Karpas-422 (cell line): ENCODE measurements at places on chromosomes 7 and 10.

GRCh38 chr7:39291628-39292410, 274.4 kb upstream of the YAE1 start:
- DNase-seq, result no peak

- DNase-seq, result no peak
Measured at GRCh38 chr10:30562787-30563186, 66.8 kb downstream of the LYZL2 start.

DNA sequence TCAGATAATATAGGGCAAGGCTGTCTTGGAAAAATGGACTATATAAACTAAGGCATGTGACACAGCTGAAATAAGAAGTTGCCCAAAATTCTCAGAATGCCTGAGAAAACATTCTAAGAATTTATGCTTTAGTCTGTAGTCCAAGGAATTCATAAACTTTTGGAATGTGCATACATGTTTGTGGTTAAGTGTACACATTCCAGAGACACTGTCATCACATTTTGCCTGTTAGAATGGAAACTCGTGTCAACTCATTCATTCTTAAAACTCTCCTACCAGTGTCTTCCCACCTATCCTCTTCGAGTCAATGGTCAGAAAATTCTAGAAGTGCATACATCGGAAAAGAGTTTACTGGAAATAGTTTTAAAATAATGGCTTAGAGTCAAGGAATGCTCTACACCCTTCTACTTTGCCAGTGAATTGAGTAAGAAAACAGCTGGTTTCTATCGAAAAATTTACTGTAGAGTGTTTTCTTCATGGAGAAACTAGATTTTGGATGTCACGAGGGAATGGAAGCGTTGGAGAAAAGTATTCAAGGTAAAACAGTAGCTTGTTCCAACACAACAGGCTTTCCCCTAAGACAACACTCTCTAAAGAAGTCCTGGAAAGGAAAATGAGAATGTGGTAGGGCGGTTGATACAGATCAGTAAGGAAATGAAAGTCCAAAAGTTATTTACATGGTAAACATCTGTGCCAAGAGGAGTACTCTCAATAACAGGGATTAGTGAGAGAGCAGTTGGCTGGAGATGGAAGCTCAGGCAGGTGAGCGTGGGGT, 1177.6 kb upstream of the C7orf33 start:
- DNase-seq, result no peak

DNA sequence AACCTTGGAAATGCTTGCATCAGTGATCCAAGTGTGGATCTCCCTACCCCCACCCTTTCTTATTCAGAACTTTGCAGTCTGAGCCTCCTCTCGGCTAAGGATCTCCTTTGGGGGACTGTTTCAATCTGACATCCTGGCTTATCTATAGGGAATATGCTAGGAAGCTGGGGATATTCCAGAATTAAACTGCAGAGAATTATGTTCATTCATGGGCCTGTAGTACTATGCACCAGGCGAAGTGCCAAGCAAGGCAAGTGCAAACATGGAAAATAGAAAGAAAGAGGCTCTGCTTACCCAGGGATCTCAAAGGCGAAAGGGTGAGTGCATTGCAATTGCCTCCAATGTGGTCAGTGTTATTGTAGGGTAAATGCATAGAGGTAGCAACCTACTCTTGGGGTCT, 96.5 kb downstream of the CACNB2 start:
- no peak for DNase-seq

DNA sequence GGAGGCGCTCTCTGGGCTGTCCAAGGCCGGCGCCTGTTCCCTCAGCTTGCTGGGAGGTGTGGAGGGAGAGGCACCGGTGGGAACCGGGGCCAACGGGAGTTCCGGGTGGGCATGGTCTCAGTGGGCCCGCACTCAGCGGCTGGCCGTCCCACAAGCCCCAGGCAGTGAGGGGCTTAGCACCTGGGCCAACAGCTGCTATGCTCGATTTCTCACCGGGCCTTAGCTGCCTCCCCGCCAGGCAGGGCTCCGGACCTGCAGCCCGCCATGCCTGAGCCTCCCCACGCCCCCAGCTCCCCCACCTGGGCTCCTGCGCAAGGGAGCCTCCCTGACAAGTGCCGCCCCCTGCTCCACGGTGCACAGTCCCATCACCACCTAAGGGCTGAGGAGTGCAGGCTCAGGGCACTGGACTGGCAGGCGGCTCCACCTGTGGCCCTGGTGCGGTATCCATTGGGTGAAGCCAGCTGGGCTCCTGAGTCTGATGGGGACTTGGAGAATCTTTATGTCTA, 276.5 kb downstream of the SH2D4B start:
- no peak for DNase-seq

GRCh38 chr7:90251304-90251635, 6.3 kb downstream of the CFAP69 start:
- DNase-seq, result no peak

- no peak for DNase-seq
Measured at GRCh38 chr7:151885202-151885580, 8.3 kb upstream of the PRKAG2 start.

- no peak for DNase-seq
Measured at GRCh38 chr7:80908360-80908797, 10.5 kb downstream of the SEMA3C start.

DNA sequence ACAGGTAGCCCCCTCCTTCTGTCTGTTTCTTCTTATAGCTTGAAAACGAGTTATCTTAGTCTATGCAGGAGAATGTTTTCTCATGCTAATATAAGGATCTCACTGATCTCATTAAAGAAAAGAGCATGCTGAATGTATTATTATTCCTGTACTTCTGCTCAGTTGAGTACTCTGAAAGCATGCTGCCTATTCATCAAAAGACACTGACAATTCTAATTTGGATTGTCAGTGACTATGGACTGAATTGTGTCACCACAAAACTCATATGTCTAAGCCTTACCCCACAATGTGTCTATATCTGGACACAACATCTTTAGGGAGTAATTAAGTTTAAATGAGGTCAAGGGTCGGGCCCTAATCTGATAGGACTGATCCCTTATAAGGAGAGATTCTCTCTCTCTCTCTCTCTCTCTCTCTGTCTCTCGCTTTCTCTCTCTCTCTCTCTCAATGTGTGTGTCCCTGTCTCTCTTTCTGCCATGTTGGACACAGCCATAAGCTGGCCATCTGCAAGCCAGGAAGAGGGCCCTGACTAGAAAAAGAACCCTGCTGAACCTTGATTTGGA, 98.4 kb downstream of the GNAT3 start:
- no peak for DNase-seq

DNA sequence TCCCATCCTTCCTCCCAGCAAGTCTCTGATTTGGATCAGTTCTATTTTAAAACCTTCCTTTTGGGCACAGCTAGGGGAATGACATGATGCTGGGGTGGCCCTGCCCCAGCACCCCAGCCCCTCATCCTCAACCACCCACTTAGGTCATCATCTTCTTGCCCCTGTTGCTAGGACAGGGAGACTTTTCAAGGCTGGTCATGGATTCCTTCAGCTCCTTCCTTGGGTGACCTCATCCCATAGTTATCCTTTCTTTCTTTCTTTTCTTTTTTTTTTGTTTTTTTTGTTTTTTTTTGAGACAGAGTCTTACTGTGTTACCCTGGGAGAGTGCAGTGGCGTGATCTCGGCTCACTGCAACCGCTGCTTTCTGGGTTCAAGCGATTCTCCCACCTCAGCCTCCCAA, 127.2 kb downstream of the WDFY4 start:
- no peak for DNase-seq

DNA sequence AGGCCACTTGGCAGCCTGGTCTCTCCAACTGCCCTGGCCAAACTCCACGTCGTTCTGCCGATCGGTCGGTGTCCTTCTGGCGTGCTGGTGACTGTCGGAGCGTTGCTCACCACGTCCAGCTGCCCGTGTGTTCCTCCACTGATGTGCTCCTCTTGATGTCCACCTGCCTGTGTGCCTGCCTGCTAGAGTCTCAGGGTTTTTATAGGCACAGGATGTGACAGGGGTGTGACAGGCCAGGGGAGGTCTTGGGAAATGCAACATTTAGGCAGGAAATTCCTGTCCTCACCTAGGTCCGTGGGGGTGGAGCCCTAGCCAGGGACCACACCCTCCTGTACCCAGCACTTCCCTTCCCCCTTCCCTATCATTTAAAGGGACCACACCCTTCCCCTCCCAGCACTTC, 25.2 kb upstream of the CFAP46 start:
- no peak for DNase-seq

- DNase-seq, result no peak
Measured at GRCh38 chr7:5553298-5553877, 129.8 kb upstream of the TNRC18 start.

- peak; percentile 62 for DNase-seq
Measured at GRCh38 chr7:150379441-150380379, 580 bp downstream of the ZNF775 start.

DNA sequence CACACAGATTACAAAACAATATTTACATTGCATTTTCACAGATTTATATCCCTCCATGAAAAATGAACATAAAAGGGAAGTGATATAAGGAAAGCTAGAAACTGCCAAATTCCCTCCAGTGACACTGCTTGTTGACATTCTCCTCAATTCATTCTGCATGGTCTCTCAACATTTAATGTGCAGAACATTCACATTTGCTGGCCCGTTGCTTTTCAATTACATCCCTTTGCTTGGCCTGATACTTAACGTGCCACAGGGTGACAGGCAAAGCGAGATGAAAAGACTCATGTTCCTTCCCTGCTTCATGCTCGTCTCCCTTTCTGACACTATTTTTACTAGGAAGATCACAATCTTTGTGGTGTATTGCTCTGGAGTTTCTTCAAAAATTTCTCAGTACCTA, 1019.7 kb upstream of the LRRN3 start:
- DNase-seq, result no peak

- no peak for DNase-seq
Measured at GRCh38 chr10:69181433-69181832, 1.4 kb downstream of the SUPV3L1 start.

GRCh38 chr10:123741146-123741545, 75.0 kb downstream of the GPR26 start:
- DNase-seq, result no peak

GRCh38 chr10:124069341-124070264, 23.8 kb downstream of the CHST15 start:
- no peak for DNase-seq

GRCh38 chr7:139620676-139621344, 97.3 kb downstream of the CLEC2L start:
- peak; percentile 85 for DNase-seq

DNA sequence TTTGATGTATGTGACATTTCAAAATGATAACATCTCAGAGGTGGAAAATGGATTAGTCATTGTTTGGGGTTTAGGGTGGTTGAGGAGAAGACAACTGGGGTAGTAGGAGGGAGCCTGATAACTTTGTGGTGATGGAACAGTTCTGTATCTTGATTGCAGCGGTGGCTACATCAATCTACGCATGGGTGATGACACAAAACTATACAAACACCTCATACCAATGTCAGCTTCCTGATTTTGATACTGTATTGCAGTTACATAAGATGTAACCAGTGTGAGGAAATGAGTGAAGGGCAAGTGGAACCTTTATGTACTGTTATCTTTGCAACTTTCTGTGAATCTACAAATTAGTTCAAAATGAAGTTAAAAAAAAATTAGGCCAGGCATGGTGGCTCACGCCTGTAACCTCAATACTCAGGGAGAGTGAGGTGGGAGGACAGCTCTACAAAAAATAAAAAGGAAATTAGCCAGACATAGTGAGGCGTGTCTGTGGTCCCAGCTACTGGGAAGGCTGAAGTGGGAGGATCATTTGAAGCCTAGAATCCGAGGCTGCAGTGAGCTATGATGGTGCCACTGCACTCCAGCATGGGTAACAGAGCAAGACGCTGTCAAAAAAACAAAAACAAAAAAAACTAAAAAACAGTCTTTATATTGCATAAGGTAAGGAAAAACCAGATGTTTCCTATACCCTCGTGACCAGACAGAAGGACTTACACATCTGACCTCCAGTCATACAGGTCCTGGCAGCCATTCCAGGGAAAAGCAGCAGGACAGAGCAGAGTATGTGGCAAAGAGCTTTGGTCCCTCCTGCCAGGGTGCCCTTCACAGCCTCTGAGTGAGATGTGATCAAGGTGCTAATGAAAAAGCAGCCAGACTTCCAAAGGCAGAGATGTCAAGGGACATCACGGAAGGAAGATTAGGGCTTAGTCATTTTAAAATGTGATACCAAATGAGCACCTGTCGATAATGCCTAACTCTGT, 50.8 kb downstream of the CYTH3 start:
- no peak for DNase-seq

- no peak for DNase-seq
Measured at GRCh38 chr10:20871970-20872369, 25.1 kb downstream of the NEBL start.

DNA sequence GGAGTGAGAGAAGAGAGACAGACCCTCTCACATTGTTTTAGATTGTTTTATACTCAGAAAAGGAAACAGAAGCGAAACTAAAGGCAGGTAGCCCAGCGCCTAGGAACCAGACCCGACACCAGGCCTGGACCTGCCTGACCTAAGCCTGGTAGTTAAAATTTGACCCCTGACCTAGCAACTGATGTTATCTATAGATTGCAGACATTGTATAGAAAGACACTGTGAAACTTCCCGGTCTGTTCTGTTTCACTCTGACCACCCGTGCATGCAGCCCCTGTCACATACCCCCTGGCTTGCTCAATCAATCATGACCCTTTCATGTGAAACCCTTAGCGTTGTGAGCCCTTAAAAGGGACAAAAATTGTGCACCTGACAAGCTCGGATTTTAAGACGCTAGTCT, 31.6 kb downstream of the VIPR2 start:
- no peak for DNase-seq

- no peak for DNase-seq
Measured at GRCh38 chr7:149468208-149468607, 7.3 kb upstream of the ZNF777 start.

DNA sequence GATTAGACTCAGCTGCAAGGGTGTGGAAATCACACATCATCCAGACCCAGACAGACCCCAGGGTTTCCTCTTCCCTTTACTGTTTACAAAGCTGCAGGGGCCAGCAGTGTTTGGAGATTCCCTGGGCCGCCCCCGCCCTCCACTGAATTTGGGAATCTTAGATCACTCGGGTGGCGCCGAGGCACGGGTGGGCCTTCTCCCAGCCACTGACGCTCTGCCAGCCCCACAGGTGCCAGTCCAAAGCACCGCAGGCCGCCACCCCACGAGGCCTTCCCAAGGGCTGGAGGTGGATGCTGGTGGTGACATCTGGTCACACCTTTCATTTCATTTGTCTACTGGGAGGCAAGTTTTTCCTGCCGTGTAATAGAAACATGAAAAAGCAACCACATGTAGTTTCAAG, 439.4 kb upstream of the FOXK1 start:
- DNase-seq, result no peak

- no peak for DNase-seq
Measured at GRCh38 chr7:40987571-40987970, 715.3 kb downstream of the INHBA start.

- DNase-seq, result no peak
Measured at GRCh38 chr7:33298848-33299247, 169.5 kb downstream of the BBS9 start.

DNA sequence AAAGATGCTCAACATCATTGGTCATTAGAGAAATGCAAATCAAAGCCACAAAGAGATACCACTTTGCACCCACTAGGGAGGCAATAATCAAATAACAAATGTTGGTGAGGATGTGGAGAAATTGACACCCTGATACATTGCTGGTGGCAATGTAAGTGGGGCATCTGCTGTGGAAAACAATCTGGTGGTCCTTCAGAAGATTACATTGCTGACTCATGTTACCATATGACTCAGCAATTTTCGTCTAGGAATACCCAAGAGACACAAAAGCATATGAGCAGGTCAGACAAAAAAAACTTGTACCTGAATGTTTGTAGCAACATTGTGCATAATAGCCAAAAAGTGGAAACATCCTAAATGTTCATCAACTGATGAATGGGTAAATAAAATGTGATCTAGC, 4.9 kb upstream of the CLDN3 start:
- DNase-seq, result no peak
